ENCODE measurements at places on chromosomes 5 and 9.

DNA sequence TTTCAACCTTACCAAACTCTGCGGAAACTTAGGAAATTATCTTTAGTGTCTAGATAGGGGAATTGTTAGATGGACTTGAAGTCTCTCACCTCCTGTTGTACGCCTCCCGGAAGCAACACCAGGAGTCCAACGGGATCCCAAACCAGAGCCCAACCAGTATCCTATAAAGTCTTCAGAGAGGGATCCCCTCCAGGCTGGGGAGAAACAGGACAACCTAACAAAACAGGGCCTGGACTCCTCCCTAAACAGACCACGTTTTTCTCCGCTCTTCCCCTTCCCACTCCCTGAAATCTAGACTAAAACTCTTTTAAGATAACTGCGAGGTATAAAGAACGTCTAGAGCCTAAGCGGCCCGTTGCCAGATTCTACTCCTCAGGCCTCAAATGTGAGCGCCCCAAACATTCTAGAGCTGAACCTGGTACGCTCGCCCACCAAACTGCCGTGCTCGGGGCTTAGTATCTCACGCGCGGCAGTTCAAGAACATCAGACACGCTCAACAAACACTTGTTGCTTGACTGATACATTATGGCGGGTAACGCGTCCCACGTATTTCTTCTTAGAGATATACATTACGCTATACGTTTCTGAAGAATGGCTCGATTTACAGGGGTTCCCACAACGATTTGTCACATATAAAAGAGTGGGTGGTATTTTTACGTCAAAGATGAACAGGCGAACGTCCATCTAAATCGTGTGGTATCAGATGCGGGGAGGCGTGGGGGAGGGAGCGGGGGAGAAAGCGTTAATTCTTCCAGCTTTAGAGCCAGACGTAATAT, 663 bp upstream of the SMIM27 start:
- DNase-seq: peak; percentile 13

DNA sequence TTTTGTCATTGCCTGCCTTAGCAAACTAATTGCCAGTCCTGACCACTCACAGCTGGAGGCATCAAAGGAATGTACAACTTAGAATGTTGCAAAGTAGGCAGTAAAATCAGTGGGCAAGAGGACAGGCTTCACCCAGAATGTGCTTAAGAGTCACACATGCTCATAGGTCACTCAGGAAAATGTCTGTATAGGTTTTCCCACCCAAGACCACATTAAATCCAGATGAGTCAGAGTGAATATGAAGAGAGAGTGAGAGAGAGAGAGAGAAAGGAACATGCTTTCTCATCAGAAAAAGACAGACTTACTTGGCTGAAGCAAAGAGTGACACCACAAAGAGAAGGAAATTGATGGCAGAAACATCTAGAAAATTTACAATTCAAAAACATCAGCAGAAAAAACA, 37.9 kb downstream of the PLEKHG4B start:
- DNase-seq: no peak

- DNase-seq: no peak
Observed at GRCh38 chr5:35320029-35320428, 89.7 kb upstream of the PRLR start.

DNA sequence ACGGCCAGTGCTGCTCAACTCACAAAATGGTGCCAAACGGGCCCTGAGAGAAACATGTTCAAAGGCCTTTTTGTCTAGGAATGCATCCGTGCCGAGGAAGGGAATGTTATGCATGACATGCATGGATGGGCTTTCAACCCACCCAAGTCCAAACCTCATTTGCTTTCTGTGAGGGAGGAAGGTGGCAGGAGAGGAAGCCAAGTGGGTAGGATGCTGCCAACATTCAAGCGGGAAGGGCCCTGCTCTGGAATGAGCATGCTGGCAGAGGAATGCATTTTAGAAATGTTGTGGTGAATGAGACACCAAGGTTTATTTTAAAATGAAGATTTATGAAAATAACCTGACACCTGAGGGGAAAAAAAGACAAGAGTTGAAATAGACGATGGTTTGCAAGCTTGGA, 479.1 kb downstream of the CCDC171 start:
- no peak for DNase-seq

GRCh38 chr5:1706021-1706420, 93.6 kb downstream of the MRPL36 start:
- DNase-seq: no peak

DNA sequence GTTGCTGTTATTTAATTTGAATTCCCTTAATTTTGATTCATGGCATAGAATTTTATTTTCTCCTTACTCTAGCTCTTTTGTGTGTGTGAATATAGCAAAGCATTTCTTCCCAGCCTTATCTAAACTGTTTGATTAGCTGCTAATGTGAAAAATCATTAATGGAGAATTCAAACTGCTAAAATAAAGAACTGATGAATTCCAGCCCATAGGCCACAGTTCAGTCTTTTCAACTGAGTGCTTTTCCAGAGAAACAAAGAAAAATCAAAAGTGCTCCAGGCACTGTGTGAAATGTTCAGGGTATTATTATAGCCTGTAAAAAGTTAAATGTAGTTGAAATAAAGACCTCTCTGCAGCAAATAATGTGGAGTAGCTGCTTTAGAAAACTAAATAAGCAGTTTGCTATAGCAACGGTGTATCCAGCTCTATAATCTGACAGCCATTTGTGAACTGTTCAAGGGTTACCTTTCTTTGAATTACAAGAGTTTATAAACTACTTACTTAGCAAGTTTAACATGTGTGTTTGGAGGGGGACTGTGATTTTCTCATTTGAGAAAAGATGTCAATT, 123.8 kb downstream of the GIN1 start:
- DNase-seq: no peak
